ENCODE measurements at places on chromosomes 3 and 15.
A peak's percentile ranks its signal among the peaks of the same experiment; 100 is the strongest.

DNA sequence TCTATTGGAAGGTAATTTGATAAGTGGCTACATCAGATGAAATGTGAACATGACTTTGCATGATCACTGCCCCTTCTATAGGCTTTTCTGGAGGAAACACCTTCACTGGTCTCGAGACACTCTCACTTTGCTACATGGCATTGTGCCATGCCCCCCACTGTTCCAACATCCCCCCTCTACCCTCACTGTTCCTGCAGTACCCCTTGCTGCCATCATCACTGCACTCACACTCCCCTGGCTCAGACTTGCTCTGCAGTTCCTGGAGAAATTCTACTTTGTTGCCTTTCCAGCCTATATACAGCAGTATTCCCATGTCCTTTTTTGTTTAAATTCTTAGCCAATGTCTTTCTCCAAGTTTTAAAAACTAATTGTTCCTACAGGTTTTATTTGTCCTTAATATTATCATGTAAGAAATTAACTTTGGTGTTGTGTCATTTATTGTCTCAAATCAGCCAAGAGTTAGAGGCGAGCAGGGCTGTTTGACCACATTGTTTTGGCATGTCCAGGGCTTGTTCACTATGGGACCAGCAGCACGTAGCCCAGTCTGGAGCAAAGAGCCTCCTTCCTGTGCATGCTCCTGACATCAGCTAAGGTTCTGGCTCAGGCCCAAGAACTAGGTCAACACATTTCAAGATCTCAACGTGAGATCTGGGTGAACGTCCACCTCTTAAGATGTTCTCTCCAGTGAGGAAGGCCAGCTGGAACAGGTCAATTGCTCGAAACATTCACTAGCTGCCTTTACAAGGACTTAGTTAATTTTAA, 246.4 kb downstream of the SLC9A9 start:
- no peak for DNase-seq

- no peak for DNase-seq
Observed at GRCh38 chr15:28936481-28936881, 50.7 kb downstream of the APBA2 start.

- no peak for DNase-seq
Observed at GRCh38 chr3:103459815-103460214, 1025.0 kb downstream of the ZPLD1 start.

GRCh38 chr3:70383360-70383831, 71.0 kb upstream of the MDFIC2 start:
- DNase-seq = no peak

- no peak for DNase-seq
Observed at GRCh38 chr3:190032923-190033322, 87.8 kb downstream of the P3H2 start.

DNA sequence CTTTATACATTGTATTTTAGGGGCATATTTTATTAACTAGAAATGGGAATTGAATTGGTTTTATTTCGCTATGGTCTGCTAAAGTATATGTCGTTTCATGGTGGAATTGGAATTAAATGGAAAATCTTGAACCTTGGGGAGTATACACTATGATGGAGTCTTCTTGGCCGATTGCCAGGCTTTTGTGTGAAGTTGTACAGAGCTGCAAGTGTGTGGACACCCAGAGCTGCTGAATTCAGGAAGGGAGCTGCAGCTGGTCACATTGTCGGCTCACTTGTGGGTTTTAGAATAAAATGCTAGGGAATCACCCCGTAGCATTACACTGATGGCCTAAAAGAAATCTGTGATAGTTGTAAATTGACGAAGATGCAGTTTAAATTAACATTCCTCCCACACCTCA, 35.1 kb downstream of the USP3 start:
- DNase-seq = no peak

GRCh38 chr15:62456011-62456920, 291.2 kb upstream of the C2CD4B start:
- no peak for DNase-seq

GRCh38 chr3:197139586-197139985, 110.0 kb upstream of the MELTF start:
- no peak for DNase-seq

DNA sequence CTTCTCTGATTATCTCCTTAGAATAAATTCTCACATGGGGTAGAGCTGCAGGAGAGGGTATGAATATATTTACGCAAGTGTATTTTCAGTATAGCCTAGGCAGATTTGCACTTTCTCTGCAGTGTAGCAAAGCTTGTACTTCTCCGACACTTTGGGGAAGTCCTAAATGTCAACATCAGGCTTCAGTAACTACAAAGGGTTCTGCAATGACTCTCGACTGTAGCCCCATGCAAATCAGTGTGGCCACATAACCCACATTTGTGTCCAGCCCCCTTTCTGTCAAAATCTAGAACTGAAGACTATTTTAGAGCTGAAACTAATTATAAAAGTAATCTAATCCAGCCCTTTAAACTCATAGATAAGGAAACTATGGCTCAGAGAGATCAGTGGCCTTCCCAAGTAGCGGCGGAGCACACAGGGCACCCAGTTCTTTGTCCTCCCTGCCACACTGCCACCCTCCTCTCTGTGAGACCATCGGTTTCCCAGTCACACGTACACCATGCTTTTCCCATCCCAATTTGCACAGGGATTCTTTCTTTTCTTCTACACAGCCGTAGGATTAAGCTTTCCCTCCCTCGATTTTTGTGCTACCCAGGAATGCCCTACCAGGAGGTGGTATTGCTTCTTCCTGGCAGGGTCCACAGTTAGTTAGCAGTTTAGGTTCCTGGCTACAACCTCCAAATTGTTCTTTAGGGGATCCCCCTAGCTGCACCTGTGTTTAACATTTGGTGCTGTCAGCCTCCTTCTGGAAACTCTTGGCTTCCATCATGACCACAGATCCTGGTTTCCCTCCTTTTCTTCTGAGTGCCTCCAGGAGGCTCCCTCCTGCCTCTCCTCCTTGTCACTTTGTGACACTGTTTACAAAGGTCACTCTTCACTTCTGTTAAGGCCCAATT, 22.9 kb downstream of the MRAS start:
- no peak for DNase-seq

- no peak for DNase-seq
Observed at GRCh38 chr3:101042996-101043686, 49.9 kb upstream of the ABI3BP start.

GRCh38 chr3:34140616-34141015, 342.2 kb downstream of the PDCD6IP start:
- DNase-seq = peak; percentile 4

DNA sequence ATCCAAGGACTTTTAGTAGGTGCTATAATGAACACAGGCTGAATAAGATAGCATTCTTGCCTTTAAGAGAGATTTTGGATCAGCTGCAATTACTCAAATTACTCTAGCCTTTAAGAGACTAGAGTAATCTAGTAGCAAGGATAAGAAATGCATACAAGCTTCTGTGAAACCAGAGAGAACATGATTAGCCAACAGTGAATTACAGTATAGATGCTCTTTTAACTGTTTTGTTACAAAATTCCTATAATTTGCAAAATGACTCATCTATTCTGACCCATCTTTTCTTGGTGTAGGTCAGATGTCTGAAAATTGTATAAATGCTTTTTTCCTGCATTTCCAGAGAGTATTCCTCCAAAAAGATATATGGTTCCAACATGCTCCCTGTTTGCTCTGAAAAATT, 66.9 kb downstream of the CEP63 start:
- DNase-seq = peak; percentile 32

- no peak for DNase-seq
Observed at GRCh38 chr3:39154280-39155021, 1.1 kb upstream of the CSRNP1 start.

DNA sequence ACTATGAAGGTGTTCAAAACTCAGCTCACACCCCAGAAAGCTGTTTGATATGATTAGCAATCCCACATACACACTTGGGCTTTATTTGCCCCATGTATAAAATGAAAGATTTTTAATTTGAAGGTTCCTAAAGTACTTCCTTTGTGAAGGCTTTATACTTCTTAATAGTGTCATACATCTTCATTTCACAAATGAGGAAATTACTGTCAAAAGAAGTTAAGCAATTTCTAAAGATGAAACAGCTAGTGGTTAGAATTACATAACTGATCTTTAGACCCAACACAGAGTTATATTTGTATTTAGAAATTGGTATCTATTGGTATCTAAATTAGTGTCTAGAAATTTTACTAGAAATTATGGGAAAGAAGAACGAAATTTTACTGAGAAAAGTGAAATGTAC, 7.1 kb downstream of the CD200R1 start:
- peak; percentile 97 for DNase-seq

DNA sequence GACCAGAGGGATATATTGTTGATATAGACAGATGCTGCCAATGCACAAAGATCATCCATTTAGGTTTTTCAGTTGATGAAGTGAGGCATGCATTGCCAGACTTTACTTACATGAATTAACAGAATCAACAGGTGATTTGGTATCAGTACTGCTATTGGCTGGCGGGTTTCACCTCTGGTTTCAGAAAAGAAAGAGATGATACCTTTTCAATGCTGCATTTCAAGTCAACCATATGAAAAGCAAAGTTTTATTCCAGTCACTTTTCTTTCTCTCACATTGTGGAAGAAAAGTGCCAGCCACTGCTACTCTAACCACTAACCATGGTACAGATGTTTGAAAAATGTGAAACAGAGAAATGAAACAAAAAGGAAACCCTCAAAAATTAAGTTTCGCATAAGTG, 289.1 kb downstream of the TIGIT start:
- DNase-seq = no peak

DNA sequence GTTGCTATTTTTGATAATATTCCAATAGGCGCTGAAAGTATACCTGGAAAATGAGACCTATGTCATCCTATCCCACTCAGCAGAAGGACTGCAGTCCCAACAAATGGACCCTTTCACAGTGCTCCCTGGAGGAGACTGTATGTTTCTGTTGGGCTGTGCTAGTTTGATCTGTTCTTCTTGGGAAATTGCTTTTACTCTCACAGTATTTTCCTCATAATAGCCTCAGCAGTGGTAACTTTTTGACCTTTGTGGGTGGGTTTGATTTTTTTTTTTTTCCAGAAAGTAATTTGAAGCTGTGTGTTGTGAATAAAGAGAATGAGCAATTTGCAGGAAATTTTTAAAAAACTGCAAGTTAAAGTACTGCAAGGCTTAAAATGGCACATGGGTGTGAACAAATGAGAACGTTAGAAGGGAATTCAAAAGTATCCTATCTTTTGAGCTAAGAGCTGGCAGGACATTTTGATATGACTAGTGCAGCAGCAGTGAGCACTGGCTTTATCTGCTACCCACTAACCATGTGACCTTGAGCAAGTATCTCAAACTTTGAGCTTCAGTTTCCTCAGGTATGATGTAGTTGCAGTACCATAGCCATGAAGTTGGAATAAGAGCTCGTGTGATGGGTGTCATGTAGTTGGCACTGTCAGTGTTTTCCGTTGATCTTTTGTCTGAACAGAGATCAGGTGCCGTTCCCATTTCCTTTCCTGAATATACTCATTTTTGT, 118.4 kb downstream of the ATG7 start:
- DNase-seq = no peak

DNA sequence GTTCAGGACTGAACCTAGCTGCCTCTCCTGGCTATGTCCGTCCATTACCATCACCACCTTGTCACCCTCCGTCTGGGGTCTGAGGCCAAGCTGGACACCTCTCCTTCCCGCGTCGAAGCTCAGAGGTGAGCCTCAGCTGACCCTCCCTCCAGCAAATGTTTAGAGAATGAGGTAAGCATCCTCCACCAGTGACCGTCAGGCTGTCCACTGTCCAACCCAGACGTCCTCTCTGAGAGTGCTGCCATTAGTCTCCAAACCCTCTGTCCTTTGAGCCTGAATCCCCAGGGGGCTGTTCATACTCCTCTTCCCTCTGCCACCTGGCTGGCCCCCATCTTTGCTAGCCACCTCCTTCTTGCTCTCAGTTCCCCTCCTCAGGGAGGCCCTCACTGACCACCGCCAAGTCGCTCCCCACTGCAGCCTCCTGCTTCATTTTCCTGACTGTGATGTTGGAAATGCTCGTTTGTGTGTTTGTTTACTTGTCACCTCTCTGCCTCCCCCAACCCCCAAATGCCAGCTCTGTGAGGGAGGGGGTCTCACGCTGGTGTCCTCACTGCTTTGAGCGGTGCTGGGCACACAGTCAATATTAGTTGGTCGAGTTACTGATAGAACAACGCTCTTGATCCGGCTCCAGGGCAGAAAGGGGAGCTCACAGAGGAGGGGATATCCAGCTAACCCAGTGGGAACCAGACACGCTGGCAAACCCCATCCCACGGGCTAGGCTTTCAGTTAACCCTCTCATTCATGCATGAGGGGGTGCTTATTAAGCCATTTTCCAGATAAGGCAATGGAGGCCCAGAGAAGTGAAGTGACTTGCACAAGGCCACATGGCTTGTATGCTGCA, 64.9 kb downstream of the IQSEC1 start:
- DNase-seq = no peak

- DNase-seq = no peak
Observed at GRCh38 chr3:131972550-131972949, 62.3 kb downstream of the CPNE4 start.

- no peak for DNase-seq
Observed at GRCh38 chr3:9795207-9795606, 2.3 kb downstream of the ARPC4 start.

GRCh38 chr3:22103423-22103822, 352.4 kb upstream of the ZNF385D start:
- DNase-seq = no peak

DNA sequence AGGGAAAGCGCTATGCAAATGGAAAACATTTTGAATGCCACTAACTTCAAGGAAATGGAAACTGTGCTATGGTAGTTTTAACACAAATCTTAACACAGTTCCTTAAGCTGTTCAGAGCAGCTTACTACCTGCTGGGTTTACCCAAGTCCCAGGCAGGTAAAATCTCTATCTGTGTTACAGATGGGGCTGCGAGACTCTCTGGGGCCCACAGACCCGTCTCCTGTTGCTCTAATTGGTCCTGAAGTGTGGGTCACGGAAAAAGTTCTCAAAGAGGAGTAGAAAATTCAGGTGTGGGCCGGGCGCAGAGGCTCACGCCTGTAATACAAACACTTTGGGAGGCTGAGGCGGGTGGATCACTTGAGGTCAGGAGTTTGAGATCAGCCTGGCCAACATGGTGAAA, 16.9 kb upstream of the ZFYVE19 start:
- no peak for DNase-seq

DNA sequence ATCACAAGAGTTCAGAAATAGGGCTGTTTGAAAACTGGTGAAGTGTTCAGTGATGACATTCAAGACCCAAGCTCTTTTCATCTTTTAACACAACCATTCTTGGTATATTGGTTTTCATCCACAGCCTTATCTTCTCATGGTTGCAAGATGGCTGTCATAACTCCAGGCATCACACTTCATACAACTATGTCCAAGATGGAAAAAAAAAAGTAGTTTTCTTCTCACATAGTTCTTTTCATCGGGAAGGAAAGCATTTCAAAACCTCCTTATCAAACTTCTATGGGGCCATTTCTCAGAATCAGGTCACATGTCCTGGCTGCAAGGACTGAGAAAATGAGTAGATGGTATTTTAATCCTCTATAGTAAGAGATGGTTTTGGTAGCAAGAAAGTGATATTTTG, 21.1 kb upstream of the MFSD1 start:
- no peak for DNase-seq

GRCh38 chr15:65577129-65577996, 33.6 kb downstream of the INTS14 start:
- no peak for DNase-seq
